ENCODE measurements at places on chromosomes 16 and 17.
A peak's percentile ranks its signal among the peaks of the same experiment; 100 is the strongest.

- DNase-seq, result no peak
Observed at GRCh38 chr17:43372273-43372911, 26.4 kb upstream of the ARL4D start.

GRCh38 chr16:22945361-22945760 lies 131.4 kb downstream of the HS3ST2 start:
- DNase-seq, result no peak

DNA sequence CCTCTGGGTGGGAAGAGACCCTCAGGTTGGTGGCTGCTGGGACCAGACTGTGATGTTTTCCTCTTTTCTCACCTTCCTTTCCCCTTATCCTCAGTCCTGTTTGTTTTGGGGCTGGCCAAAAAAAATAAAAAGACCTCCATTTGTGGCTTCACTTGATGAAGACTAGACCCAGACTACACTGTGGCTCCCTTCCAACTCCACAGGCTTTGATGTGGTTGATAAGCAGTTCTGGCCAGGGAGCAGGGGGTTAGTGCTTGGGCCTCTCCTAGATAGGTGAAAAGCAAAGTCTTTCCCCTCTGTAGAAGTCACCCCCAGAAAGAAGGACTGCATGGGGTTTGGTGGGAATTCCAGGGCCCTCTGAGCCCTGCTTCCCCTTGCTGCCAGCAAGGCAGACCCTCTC lies 11.2 kb upstream of the ADAM11 start:
- DNase-seq, result no peak

GRCh38 chr16:86050591-86051367 lies 151.8 kb downstream of the IRF8 start:
- no peak for DNase-seq

- no peak for DNase-seq
Observed at GRCh38 chr16:11446566-11447119, 101.4 kb downstream of the RMI2 start.

- DNase-seq, result no peak
Observed at GRCh38 chr17:27621942-27622559, 8.9 kb upstream of the LGALS9 start.

GRCh38 chr16:19599968-19600716 lies 44.6 kb downstream of the VPS35L start:
- peak; percentile 14 for DNase-seq

DNA sequence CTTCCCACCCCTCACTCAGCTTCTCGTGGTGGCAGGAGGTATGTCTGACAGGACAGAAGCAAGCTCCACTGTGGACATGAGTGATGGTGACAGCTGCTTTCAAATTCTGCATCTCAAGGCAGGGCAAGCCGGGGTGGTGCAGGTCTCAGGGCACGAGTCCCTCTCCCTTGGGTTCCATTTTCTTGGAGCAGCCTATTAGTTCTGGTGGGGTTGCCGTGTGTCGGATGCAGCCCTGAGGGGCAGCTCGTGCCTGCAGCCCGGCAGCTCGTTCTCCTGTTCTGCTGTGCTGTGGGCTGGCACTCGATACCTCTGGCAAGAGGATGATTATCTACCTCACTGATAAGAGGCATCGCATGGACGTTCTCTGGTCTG lies 16.5 kb upstream of the CLEC18C start:
- DNase-seq, result no peak

DNA sequence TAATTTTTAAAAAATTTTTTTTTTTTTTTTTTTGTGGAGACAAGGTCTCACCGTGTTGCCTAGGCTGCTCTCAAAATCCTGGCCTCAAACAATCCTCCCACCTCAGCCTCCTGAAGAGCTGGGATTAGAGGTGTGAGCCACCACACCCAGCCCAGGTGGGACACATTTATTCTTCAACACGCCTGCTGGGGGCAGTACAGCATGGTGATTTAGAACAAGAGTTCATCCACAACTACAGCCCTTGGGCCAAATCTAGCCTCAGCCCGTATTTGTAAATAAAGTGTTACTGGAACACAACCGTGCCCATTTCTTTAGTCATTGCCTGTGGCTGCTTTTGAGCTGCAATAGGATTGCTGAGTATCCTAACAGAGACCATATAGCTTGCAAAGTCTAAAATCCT lies 92.8 kb downstream of the KATNIP start:
- peak; percentile 30 for DNase-seq

- no peak for DNase-seq
Observed at GRCh38 chr17:50359998-50360461, 13.0 kb downstream of the MRPL27 start.

- DNase-seq, result no peak
Observed at GRCh38 chr16:48000622-48001021, 155.2 kb downstream of the ABCC12 start.

DNA sequence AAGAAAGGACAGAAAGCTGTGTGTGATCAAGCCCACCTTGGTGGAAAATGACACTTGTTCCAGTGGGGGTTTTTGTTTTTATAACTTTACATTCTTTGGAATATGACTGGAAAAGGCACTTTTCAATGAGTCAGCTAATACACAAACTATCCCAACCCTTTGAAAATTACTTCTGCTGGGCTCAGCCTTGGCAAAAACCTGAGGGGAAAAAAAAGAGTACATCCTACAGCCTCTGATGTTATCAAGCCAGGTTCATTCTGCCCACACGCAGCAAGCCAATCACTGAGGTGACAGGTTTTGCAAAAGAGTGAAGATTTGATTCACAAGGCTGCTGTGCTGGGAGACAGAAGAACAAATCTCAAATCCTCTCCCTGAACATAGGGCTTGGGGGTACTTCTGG lies 484.5 kb upstream of the ERCC4 start:
- no peak for DNase-seq

DNA sequence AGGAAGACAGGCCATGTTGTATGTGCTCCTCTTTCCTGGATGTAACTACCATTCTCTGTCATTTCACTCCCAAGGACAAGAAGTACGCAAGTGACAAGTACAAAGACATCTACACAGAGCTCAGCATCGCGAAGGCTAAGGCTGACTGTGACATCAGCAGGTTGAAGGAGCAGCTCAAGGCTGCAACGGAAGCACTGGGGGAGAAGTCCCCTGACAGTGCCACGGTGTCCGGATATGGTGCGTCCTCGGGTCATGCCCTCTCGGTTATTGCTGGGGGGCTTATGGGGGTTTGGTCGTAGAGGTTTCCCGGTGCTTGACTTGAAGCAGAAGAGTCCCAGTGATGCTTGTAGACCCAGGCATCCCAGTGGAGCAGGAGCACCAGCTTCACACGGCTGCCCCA lies 29.0 kb downstream of the PLD6 start:
- no peak for DNase-seq

GRCh38 chr17:1529863-1530262 lies 13.5 kb upstream of the INPP5K start:
- no peak for DNase-seq

GRCh38 chr16:7268182-7268581 lies 64.5 kb upstream of the RBFOX1 start:
- DNase-seq, result peak; percentile 7

DNA sequence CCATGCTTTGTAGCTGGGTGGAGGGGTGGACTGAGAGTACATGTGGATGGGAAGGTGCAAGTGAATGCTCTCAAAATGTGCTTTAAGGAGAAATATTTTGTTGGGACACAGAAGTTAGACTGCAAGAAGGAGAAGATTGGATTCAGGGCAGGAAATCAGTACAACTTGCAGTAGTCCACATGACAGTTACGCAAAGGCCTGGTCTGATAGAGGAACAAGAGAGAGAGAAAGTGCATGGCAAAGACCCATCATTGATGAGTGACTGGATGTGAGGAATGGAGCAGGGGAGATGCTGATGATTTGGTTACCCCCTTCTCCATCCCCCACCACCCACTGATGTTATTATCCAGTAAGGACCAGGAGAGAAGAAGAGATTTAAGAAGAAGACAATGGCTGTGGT lies 472.8 kb downstream of the MAF start:
- DNase-seq, result no peak

GRCh38 chr17:40399185-40399584 lies 18.5 kb downstream of the TOP2A start:
- peak; percentile 69 for DNase-seq

DNA sequence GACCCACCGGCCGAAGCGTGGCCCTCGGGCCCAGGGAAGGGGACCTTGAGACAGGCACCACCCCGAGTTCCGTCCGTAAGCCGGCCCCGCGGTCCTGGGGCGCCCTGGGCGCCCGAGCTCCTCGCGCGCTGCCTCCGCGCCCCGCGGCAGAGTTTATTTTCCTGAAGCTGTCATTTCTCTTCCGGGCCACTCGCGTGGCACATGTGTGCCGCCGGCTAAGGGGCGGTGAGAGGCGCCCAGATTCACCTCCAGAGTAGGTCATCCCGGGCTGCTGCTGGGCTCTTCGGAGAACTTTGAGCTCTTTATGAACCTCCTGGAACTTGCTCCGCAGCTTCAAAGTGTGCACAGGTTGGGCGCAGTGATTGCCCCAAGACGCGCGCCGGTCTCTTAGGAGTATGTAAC lies 489 bp downstream of the ZC3H18 start:
- DNase-seq, result no peak

- DNase-seq, result peak; percentile 46
Observed at GRCh38 chr17:50947782-50948543, 81.8 kb upstream of the TOB1 start.

- no peak for DNase-seq
Observed at GRCh38 chr16:16868727-16869126, 489.8 kb downstream of the NPIPA7 start.

GRCh38 chr17:29504711-29505110 lies 62.1 kb downstream of the ABHD15 start:
- no peak for DNase-seq

- no peak for DNase-seq
Observed at GRCh38 chr17:69593716-69594115, 179.2 kb downstream of the MAP2K6 start.
